Type B pancreatic cell (in vitro differentiated cells): ENCODE measurements at places on chromosomes 7 and 10. TPM values are rescaled to one million over a fixed set of nuclear protein-coding genes. Genes with fewer than 3 reads are reported as not detected.

DNA sequence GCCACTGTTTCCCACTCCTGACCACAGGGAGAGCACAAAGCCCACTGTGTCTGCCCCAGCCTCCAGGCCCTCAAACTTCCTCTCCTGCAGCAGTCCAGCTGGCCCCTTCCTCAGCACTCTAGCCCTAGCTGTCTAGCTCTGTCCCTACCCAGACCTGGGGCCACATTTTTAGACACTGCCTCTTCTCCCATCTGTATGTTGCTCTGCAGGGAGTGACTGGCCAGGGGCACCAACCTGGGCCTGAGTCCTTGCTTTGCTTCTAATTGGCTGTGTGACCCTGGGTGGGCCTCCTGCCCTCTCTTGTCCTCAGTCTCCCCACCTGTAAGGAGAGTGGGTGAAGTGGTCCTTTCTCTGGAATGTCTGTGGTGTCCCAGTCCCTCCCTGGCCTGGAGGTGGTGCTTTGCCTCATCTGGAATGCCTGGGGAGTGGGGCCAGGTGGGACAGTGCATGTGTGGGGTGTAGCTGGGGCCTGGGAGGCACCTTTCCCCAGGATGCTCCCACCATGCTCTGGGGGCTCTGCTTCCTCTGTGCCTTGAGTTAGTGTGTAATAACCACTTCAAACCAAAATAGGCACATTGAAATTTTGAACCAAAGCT, 25.1 kb downstream of the AQP1 start:
- peaks cover 23% of the 10 kb centered on the region for H3K27me3 ChIP-seq
- no peaks in the 10 kb centered on the region for H3K36me3 ChIP-seq
- no peak overlapping the region for H3K27ac ChIP-seq
- no peak overlapping the region for H3K4me3 ChIP-seq
- DNase-seq = no peak
- peaks cover 5% of the 10 kb centered on the region for H3K4me1 ChIP-seq

GRCh38 chr7:18849130-18849529, 268.3 kb downstream of the TWIST1 start:
- no peak for DNase-seq
- H3K27me3 ChIP-seq = no peaks in the 10 kb centered on the region

The UFSP1 gene
- total RNA-seq = 4.4 and 6.3 TPM in 2 replicates

DNA sequence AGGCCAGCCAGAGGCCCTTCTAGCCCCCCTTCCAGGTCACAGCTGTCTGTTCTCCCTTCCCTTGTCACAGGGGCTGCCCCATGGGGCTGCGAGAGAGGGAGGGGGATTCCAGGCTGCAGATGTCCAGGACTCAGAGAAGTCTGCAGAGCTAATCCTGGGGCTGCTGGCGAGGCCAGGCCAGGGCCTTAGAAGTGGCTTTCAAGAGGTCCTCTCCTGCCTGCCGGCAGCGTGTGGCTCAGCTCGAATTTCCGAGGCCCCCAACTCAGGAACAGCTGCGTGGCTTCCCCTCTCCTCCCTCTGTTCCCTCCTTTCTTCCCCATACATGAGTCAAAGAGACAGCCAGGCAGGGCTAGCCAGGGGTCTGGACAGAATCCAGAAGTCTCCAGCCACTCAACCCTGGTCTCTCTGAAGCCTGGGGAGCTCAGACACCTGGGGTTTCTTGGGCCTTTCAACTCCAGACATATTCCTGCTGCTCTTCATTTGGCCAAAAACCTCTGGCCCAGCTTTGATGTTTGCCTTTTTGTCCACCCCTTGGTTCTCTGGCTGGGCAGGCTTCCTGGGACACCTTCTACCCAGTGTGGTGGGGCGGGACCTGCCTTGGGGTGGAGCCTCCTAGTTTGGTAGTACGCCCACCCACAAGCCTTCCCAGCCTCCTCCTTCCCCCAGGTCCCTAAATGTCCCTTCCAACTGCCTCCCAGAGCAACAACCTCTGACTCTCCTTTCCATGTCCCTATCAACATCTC, 21.8 kb upstream of the EIF5AL1 start:
- peaks cover 12% of the 10 kb centered on the region for H3K27me3 ChIP-seq
- no peak for DNase-seq
- H3K4me1 ChIP-seq = peaks cover 31% of the 10 kb centered on the region
- no peaks in the 10 kb centered on the region for H3K36me3 ChIP-seq
- H3K27ac ChIP-seq = no peak overlapping the region

The RP9 gene
- 17.4 and 21.2 TPM in 2 replicates for total RNA-seq
